Upper lobe of right lung (tissue), 1 donor: ENCODE measurements at places on chromosomes 3 and 15. TPM values are rescaled to one million over a fixed set of nuclear protein-coding genes. Genes with fewer than 3 reads are reported as not detected.

GRCh38 chr3:66809595-66809958 lies 188.5 kb upstream of the KBTBD8 start:
- H3K27me3 ChIP-seq, result no peaks in the 10 kb centered on the region
- H3K4me3 ChIP-seq, result no peak overlapping the region
- no peaks in the 10 kb centered on the region for H3K4me1 ChIP-seq
- DNase-seq, result no peak
- H3K36me3 ChIP-seq, result no peaks in the 10 kb centered on the region
- H3K27ac ChIP-seq, result no peak overlapping the region

DNA sequence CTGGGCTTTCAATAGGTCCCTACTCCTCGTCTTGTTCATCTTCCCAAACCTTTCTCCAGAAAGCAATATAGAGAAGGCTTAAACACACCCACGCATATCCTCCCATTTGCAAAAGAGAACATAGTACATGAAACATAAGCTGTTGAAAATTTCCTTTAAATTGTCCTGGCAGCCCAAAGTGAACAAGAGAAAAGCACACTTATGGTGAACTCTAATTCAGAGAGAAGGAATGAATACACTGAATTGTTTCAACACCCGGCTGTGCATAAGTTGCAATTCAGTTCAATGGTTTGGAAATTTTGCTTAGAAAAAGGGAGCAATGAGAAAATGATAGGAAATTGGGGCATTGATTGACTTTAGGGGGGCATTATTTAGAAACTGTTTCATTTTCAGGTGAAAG lies 202.6 kb downstream of the TIGIT start:
- DNase-seq, result no peak
- H3K27ac ChIP-seq, result no peak overlapping the region
- no peaks in the 10 kb centered on the region for H3K36me3 ChIP-seq

DNA sequence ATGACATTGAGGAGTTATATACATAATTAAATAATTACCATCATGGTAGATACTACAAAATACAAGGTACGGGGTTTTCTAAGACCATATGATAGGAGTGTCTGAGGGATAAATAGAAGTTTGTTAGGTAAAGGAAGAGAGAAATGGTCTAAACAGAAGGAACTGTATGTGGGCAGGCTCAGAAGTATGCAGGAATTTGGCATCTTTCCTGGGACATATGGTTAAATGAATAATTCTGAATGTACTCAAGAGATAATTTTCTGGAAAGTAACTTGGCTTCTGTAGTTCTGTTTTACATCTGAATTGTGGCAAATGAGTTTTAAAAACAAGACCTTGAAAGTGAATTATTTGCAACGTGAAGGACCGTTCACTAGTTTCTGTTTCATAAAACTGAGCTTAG lies 17.5 kb downstream of the LMCD1 start:
- peaks cover 5% of the 10 kb centered on the region for H3K36me3 ChIP-seq
- no peaks in the 10 kb centered on the region for H3K27me3 ChIP-seq
- no peak overlapping the region for H3K4me3 ChIP-seq
- H3K4me1 ChIP-seq, result peaks cover 75% of the 10 kb centered on the region

The PDZRN3 gene
- total RNA-seq, result 23.9 TPM

DNA sequence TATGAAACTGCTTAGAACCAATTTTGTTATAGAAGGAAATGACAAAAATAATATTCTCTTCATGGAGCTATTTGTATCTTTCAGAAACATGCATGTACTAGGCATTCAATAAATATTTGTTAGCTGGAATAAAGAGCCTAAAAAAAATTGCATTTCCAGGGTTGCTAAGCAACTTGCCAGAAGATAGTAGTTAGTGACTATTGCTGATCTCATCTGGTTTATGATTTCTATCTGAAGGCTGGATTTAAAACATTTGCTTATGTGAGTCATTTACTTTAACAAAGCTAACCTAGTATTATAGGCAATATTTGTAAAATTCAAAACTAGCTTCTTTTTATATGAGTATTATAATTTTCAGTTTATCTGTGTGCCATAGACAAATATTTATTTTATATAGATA lies 78.3 kb downstream of the NAALADL2 start:
- H3K4me3 ChIP-seq, result no peak overlapping the region
- H3K27ac ChIP-seq, result no peak overlapping the region
- H3K36me3 ChIP-seq, result no peaks in the 10 kb centered on the region
- H3K27me3 ChIP-seq, result no peaks in the 10 kb centered on the region

The FBXL2 gene
- total RNA-seq, result 7.6 TPM

- H3K36me3 ChIP-seq, result no peaks in the 10 kb centered on the region
- H3K4me1 ChIP-seq, result peaks cover 24% of the 10 kb centered on the region
- no peak for DNase-seq
Measured at GRCh38 chr15:75696311-75696720, 16.3 kb downstream of the CSPG4 start.

- peaks cover 11% of the 10 kb centered on the region for H3K4me1 ChIP-seq
- H3K36me3 ChIP-seq, result no peaks in the 10 kb centered on the region
- no peak overlapping the region for H3K4me3 ChIP-seq
- no peaks in the 10 kb centered on the region for H3K27me3 ChIP-seq
- DNase-seq, result no peak
Measured at GRCh38 chr15:38872732-38873131, 308.1 kb upstream of the RASGRP1 start.

DNA sequence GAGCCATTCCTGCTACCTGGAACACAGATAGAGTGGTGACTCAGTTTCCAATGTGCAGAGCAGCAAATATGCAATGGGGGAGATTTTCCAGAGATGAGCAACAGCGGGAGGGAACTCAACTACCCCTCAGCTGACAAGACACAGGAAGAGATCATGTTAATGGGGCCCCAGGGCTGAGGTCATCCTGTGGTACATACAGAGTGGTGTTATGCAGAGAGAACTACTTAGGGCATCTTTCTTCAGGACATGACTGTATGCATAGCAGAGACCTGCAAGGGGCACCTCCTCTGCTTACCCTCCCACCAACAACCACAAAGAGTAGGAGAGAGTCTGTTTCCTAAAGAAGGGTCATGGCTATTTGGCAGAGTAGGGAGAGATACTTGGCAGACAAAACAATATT lies 6.8 kb upstream of the TBC1D5 start:
- H3K4me3 ChIP-seq, result no peak overlapping the region
- no peaks in the 10 kb centered on the region for H3K36me3 ChIP-seq
- H3K27me3 ChIP-seq, result no peaks in the 10 kb centered on the region
- no peak overlapping the region for H3K27ac ChIP-seq
- H3K4me1 ChIP-seq, result peaks cover 5% of the 10 kb centered on the region

The LRRC31 gene
- total RNA-seq, result 1.7 TPM

- peak overlapping the region; percentile 39 for H3K4me3 ChIP-seq
- H3K36me3 ChIP-seq, result no peaks in the 10 kb centered on the region
- no peak for DNase-seq
Measured at GRCh38 chr3:141386126-141386488, 17.8 kb downstream of the ZBTB38 start.

DNA sequence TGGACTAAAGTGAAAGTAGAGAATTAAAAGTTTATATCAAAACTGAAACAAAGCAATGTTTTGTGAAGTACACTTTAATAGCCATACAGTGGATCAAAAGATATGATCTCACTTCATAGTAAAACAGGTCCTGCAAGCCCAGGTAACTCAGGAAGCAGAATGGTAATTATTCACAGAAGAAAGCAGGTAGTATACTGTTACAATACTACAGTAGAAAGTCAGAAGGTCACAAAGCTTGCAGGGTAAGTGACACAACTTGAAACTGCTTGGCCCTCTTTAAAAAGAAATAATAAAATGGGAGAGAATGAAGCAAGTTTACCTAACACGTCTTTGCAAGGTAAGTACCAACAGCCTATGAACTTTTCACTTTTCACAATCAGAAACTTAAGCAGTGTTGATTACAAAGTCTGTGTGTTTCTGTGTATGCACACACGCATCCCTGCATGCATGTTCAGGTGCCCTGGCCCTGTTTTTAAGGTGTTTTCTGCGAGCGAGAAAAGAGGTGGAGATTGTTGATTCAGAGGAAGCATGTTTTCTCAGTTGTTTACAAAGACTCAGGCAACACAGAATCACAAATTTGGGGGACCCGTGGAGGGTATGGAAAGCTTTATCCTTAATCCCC lies at the start of gene NAALADL2:
Gene NAALADL2, plus strand, starts transcription at position 221 of the 622 bp plus-strand sequence.
- no peaks in the 10 kb centered on the region for H3K27me3 ChIP-seq
- no peaks in the 10 kb centered on the region for H3K4me1 ChIP-seq
- H3K4me3 ChIP-seq, result peak within 1 kb of the TSS; percentile 19

- H3K4me3 ChIP-seq, result no peak overlapping the region
- H3K27me3 ChIP-seq, result no peaks in the 10 kb centered on the region
- no peak for DNase-seq
- H3K4me1 ChIP-seq, result no peaks in the 10 kb centered on the region
Measured at GRCh38 chr15:48126667-48127355, 6.0 kb downstream of the SLC24A5 start.

The HCLS1 gene
- 76.5 TPM for total RNA-seq

The MAGI1 gene
- 45.8 TPM for total RNA-seq

The LSAMP gene
- 24.6 TPM for total RNA-seq

DNA sequence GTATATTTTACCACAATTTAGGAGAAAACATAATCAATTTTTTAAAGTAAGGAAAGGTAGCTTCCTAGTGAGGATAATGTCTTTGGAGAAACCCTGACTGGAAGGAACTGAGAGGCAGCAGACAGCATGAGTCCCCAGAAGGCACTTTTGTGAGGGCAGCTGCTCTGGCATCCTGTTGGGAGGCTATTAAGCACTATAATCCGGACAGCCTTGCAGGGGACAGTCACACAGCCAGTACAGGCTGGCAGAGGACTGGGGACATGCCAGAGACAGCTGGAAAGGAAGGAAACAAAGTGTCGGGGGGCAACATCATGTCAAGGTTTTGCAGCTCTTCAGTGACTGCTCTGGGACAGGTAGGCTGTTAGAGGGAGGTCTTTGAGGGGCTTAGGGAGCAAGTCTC lies 15.7 kb downstream of the ACAN start:
- H3K27ac ChIP-seq, result no peak overlapping the region
- no peaks in the 10 kb centered on the region for H3K27me3 ChIP-seq
- H3K4me3 ChIP-seq, result no peak overlapping the region
- no peak for DNase-seq
- H3K4me1 ChIP-seq, result no peaks in the 10 kb centered on the region
- no peaks in the 10 kb centered on the region for H3K36me3 ChIP-seq

DNA sequence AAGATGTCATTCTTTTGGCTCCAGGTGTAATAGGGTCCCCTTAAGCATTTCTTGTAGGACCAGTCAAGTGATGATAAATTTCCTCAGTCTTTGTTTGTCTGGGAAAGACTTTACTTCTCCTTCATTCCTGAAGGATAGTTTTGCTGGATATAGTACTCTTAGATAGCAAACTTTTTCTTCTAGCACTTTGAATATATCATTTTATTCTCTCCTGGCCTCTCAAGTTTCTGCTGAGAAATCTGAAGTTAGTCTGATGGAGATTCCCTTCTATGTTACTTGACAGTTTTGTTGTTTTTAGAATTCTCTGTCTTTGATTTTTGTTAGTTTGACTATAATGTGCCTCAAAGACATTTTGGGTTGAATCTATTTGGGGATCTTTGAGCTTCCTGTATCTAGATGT lies 181.2 kb upstream of the HES1 start:
- DNase-seq, result no peak
- H3K27ac ChIP-seq, result no peak overlapping the region
- no peaks in the 10 kb centered on the region for H3K4me1 ChIP-seq
- no peaks in the 10 kb centered on the region for H3K36me3 ChIP-seq
- no peak overlapping the region for H3K4me3 ChIP-seq
- no peaks in the 10 kb centered on the region for H3K27me3 ChIP-seq

GRCh38 chr15:38050529-38051448 lies 116.3 kb downstream of the TMCO5A start:
- no peaks in the 10 kb centered on the region for H3K36me3 ChIP-seq
- peak overlapping the region; percentile 59 for H3K27ac ChIP-seq
- no peak for DNase-seq

DNA sequence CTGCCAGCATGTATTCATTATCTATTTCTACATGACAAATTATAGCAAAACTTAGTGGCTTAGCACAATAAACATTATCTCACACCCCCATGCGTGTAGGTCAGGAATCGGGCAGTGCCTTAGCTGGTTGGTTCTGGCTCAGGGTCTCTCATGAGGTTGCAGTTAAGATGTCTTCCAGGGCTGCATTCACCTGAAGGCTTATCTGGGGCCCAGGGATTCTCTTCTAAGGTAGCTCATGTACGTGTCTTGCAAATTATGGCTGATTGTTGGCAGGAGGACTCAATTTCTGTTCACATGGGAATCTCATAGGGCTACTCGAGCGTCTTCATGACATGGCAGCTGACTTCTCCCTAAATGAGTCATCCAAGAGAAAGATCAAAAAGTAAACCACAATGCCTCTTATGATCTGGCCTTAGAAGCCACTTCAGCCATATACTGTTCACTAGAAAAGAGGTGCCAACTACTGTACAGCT lies 42.9 kb upstream of the TSC22D2 start:
- no peaks in the 10 kb centered on the region for H3K4me1 ChIP-seq
- no peaks in the 10 kb centered on the region for H3K27me3 ChIP-seq
- H3K36me3 ChIP-seq, result no peaks in the 10 kb centered on the region

GRCh38 chr3:4394048-4394447 lies 73.0 kb downstream of the SUMF1 start:
- no peaks in the 10 kb centered on the region for H3K36me3 ChIP-seq
- no peak for DNase-seq
- H3K27me3 ChIP-seq, result no peaks in the 10 kb centered on the region
- no peak overlapping the region for H3K4me3 ChIP-seq

DNA sequence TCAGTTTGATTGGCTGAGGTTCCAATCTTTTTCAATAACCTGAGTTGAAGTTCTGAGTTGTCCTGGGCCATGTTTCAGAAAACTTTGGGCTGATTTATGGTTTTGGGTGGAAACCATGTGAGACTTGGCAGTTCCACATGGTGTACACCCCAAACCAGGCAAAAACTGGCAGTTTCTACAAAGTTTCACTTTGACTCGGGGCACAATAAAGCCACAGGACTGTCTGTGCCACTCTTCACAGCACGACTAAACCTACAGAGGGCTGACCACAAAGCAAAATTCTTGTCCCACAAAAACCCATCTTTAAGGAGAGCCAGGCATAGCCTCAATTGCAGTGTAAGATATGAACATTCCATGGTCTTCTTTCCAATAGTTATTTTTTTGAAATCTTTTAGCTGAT lies 155.0 kb downstream of the DUT start:
- no peaks in the 10 kb centered on the region for H3K27me3 ChIP-seq
- H3K4me1 ChIP-seq, result no peaks in the 10 kb centered on the region
- no peak overlapping the region for H3K27ac ChIP-seq
- H3K36me3 ChIP-seq, result peaks cover 69% of the 10 kb centered on the region
- no peak overlapping the region for H3K4me3 ChIP-seq

The CCR8 gene
- total RNA-seq, result not detected

GRCh38 chr15:58212909-58213526 lies 74.8 kb downstream of the AQP9 start:
- no peaks in the 10 kb centered on the region for H3K4me1 ChIP-seq
- H3K4me3 ChIP-seq, result no peak overlapping the region
- H3K27ac ChIP-seq, result no peak overlapping the region
- H3K36me3 ChIP-seq, result no peaks in the 10 kb centered on the region
- no peaks in the 10 kb centered on the region for H3K27me3 ChIP-seq

The GNB4 gene
- total RNA-seq, result 56.6 TPM

The IL20RB gene
- total RNA-seq, result 3.7 TPM
